ENCODE measurements at places on chromosomes 5 and 9. TPM values are rescaled to one million over a fixed set of nuclear protein-coding genes. Genes with fewer than 3 reads are reported as not detected.

- no peaks in the 10 kb centered on the region for H3K36me3 ChIP-seq
- H3K27ac ChIP-seq, result no peak overlapping the region
- DNase-seq, result no peak
- H3K4me3 ChIP-seq, result no peak overlapping the region
Observed at GRCh38 chr5:80109646-80110478, 74.7 kb downstream of the THBS4 start.

GRCh38 chr5:74613283-74613682, 27.2 kb downstream of the ENC1 start:
- H3K27ac ChIP-seq, result no peak overlapping the region
- H3K4me3 ChIP-seq, result no peak overlapping the region
- H3K27me3 ChIP-seq, result no peaks in the 10 kb centered on the region
- peaks cover 25% of the 10 kb centered on the region for H3K4me1 ChIP-seq

- no peak for DNase-seq
- no peaks in the 10 kb centered on the region for H3K4me1 ChIP-seq
- H3K27ac ChIP-seq, result no peak overlapping the region
- H3K36me3 ChIP-seq, result peaks cover 10% of the 10 kb centered on the region
- H3K4me3 ChIP-seq, result no peak overlapping the region
Observed at GRCh38 chr9:125540497-125540896, 166.5 kb downstream of the MAPKAP1 start.

GRCh38 chr9:123003466-123003865, 30.0 kb upstream of the GPR21 start:
- H3K36me3 ChIP-seq, result peaks cover 25% of the 10 kb centered on the region
- no peaks in the 10 kb centered on the region for H3K4me1 ChIP-seq
- no peak for DNase-seq

QRFP gene
- 0.36 TPM for polyA plus RNA-seq

- H3K27me3 ChIP-seq, result no peaks in the 10 kb centered on the region
- no peak overlapping the region for H3K4me3 ChIP-seq
- no peak for DNase-seq
- peaks cover 6% of the 10 kb centered on the region for H3K4me1 ChIP-seq
- no peak overlapping the region for H3K27ac ChIP-seq
Observed at GRCh38 chr5:143396353-143396940, 7.0 kb downstream of the NR3C1 start.

- H3K27ac ChIP-seq, result no peak overlapping the region
- DNase-seq, result no peak
- peaks cover 19% of the 10 kb centered on the region for H3K36me3 ChIP-seq
- no peak overlapping the region for H3K4me3 ChIP-seq
- peaks cover 29% of the 10 kb centered on the region for H3K4me1 ChIP-seq
Observed at GRCh38 chr9:126341426-126341825, 14.8 kb downstream of the MVB12B start.

DNA sequence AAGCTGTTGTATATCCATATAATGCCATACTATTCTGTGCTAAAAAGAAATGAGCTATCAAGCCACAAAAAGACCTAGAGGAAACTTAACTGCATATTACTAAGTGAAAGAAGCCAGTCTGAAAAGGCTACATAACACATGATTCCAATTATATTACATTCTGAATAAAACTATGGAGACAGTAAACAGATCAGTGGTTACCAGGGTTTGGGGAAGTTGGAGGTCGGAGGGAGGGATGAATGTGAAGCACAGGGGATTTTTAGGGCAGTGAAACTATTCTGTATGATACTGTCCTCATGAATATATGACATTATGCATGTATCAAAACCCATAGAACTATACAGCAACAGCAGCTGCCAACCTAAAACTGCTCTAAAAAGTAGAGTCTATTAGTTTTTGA, 5.6 kb upstream of the RFK start:
- H3K36me3 ChIP-seq, result no peaks in the 10 kb centered on the region
- no peaks in the 10 kb centered on the region for H3K27me3 ChIP-seq
- no peak for DNase-seq
- no peak overlapping the region for H3K4me3 ChIP-seq

GADD45G gene
- polyA plus RNA-seq, result 10.5 TPM

- H3K4me3 ChIP-seq, result no peak overlapping the region
- no peak overlapping the region for H3K27ac ChIP-seq
- DNase-seq, result no peak
- H3K36me3 ChIP-seq, result no peaks in the 10 kb centered on the region
Observed at GRCh38 chr5:133682451-133682850, 70.1 kb upstream of the FSTL4 start.

- peaks cover 33% of the 10 kb centered on the region for H3K36me3 ChIP-seq
- no peak overlapping the region for H3K27ac ChIP-seq
- no peak for DNase-seq
- no peaks in the 10 kb centered on the region for H3K4me1 ChIP-seq
- no peak overlapping the region for H3K4me3 ChIP-seq
Observed at GRCh38 chr9:129118799-129119198, 7.6 kb downstream of the PTPA start.

DNA sequence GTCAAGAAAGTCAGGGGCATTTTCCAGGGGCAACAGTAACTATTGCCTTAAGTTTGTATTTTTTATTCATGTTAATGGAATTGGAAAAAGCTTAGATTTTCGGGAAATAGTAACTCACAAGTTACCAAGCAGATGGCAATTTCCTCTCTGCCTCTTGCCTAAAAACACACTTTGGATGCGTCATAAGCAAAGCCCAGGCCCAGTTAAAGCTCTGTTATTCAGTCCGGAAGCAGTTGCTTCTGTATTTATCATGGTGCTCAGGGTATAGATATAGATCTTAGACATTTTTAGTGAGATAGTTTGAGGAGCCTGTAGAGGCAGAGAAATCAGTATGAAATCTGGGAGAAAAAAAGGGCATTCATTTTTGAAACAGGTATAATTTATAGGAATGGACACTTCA, 260.3 kb upstream of the TNC start:
- H3K27me3 ChIP-seq, result no peaks in the 10 kb centered on the region
- H3K27ac ChIP-seq, result no peak overlapping the region
- no peaks in the 10 kb centered on the region for H3K36me3 ChIP-seq

DNA sequence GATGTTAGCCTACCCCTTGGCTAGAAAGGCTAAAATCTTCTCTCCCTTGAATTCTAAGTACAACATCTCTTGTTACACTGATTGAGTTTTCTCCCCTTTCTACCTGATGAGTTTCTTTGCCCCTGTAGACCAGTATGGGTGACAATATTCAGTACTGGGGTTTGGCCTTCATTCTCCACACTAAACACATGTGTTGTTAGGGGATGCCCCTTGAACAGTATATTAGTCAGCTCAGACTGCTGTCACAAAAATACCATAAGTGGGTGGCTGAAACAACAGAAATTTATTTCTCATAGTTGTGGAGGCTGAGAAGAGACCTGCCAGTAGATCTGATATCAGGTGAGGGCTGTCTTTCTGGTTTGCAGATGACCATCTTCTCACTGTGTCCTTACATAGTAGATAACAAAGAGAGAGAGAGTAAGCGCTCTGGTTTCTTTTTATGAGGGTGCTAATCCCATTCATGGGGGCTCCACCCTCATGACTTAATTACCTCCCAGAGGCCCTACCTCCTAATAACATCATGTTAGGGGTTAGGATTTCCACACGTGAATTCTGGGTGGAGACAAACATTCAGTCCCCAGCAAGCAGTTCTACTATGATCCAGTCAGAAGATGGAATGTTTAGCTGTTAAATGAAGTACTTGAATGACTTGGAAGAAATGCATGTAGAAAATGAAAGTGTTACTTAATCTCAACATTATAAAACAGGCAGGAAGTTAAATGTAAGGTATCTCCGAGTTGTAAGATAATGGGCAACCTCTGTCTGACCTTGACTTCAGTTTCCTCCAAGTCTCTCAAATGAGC, 17.5 kb downstream of the VLDLR start:
- peaks cover 2% of the 10 kb centered on the region for H3K27me3 ChIP-seq
- H3K27ac ChIP-seq, result no peak overlapping the region
- no peaks in the 10 kb centered on the region for H3K4me1 ChIP-seq
- peaks cover 6% of the 10 kb centered on the region for H3K36me3 ChIP-seq
- H3K4me3 ChIP-seq, result no peak overlapping the region

DNA sequence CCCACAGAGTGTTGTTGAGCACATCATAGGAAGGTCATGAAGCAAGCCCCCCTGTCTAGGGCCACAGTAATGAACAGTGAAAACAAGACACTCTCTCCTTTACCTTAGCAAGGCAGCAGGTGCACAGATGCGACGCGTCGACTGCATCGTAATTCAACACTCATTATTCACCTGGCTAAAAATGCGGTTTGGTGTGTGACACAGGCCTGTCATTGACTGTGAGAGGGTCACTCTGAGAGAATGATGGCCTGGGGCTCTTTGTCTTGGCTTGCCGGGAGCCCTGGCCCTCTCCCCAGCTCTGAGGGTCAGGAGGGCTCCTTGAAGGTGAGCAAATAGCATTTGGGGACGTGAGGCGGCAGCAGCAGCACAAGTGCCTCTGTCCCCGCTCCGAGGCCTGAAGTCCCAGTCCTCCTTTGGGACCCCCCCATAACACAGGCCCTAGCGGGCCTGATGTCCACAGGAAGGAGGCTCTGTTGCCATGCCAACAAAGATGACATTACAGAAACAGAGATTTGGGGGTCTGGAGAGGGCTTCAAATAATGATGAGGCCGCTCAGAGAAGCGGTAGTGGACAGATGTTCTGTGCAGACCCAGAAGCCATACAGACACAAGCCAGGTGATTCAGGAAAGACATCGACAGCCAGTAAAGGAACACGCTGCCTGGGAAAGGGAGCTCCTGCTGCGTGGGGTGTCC, 46.7 kb downstream of the SHB start:
- no peaks in the 10 kb centered on the region for H3K27me3 ChIP-seq
- peaks cover 12% of the 10 kb centered on the region for H3K36me3 ChIP-seq
- peaks cover 82% of the 10 kb centered on the region for H3K4me1 ChIP-seq

GRCh38 chr9:129140397-129141065, 29.3 kb downstream of the PTPA start:
- H3K27ac ChIP-seq, result peak overlapping the region; percentile 97
- H3K4me3 ChIP-seq, result peak overlapping the region; percentile 38
- H3K4me1 ChIP-seq, result peaks cover 64% of the 10 kb centered on the region
- no peak for DNase-seq
- H3K36me3 ChIP-seq, result peaks cover 51% of the 10 kb centered on the region

GRCh38 chr5:179974946-179975712, 67.4 kb upstream of the TBC1D9B start:
- H3K4me3 ChIP-seq, result no peak overlapping the region
- H3K27me3 ChIP-seq, result no peaks in the 10 kb centered on the region
- DNase-seq, result peak; percentile 16
- H3K27ac ChIP-seq, result no peak overlapping the region

TUBB4B gene
- 402 TPM for polyA plus RNA-seq

- no peaks in the 10 kb centered on the region for H3K4me1 ChIP-seq
- peak overlapping the region; percentile 100 for H3K27ac ChIP-seq
- H3K36me3 ChIP-seq, result no peaks in the 10 kb centered on the region
- H3K4me3 ChIP-seq, result peak overlapping the region; percentile 96
Observed at GRCh38 chr5:91384671-91385430, 1.7 kb upstream of the ARRDC3 start.

DNA sequence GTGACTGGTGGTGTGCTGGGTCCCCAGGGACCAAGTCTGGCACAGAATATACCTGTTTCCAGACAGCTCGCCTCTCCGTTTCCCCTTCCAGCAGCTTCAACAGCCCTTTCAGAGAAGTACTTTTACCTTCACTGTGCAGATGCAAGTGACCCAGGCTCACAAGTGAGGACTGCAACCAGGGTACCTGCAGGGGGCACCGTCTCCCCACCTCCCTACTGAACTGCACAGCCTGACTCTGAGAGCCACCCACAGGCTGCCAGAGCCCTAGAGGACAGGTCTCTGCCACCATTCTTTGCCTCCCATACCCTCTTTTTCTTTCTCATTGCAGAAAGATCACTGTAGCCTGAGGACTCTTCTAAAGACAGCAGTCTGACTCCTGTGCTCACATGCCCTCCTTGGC, 15.4 kb downstream of the IL9 start:
- no peaks in the 10 kb centered on the region for H3K4me1 ChIP-seq
- peaks cover 23% of the 10 kb centered on the region for H3K27me3 ChIP-seq
- no peak overlapping the region for H3K27ac ChIP-seq
- DNase-seq, result no peak

DNA sequence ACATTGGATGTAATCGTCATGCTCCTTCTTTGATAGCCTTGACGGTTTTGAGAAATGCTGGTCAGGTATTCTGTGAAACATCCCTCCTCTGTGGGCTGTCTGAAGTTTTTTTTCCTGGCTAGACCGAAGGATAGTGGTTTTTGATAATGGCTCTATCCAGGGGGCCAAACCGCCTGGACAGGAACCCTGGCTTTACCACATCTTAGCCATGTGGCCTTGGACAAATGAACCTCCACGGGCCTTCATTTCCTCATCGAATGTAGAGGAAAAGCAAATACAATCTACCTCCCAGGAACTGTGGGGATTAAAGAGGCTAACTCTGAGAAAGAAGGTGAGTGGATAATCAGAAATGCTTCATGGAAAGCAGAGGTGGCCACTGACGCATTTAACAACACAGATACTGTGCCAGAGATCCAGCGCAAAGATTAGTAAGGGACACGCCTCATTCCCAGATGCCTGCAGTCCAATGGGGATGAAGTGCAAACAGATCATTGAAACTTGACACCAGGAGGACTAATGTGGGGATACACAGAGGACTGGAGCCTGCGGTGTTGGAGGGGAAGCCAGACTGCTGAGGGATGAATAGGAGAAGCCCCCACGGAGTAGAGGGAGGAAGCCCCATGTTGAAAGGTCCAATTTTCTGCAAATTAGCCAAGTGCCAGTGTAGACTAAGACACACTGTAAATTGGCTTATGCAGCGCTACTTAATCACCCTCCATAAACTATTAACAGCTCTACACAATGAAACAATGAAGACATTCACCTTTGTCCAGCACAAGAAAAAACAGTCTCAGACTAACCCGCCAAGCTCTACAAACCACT, 41.6 kb downstream of the MYO10 start:
- peak overlapping the region; percentile 89 for H3K27ac ChIP-seq
- H3K4me3 ChIP-seq, result no peak overlapping the region
- peak; percentile 76 for DNase-seq
- H3K4me1 ChIP-seq, result peaks cover 53% of the 10 kb centered on the region
- no peaks in the 10 kb centered on the region for H3K36me3 ChIP-seq

DNA sequence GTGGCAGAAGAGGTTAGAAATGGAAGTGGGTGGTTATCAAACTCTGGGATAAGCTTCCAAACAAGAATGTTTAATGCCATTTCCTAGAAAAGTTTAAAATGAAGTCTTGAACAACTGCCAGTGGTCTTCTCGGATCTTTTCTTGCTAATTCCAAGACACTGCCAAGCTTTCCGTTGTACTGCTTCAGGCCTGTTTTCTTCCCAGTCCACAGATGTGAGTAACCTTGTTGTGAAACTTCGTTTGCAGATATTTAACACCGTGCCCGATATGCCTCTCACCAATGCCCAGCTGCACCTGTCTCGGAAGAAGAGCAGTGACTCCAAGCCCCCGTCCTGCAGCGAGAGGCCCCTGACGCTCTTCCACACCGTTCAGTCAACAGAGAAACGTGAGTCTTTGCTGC, 269.8 kb downstream of the NR3C1 start:
- H3K27me3 ChIP-seq, result no peaks in the 10 kb centered on the region
- no peak for DNase-seq
- H3K27ac ChIP-seq, result no peak overlapping the region
- H3K36me3 ChIP-seq, result peaks cover 22% of the 10 kb centered on the region
- H3K4me1 ChIP-seq, result peaks cover 5% of the 10 kb centered on the region
